ENCODE measurements at places on chromosomes 6 and 20.

- no peak for DNase-seq
Measured at GRCh38 chr20:13322621-13323020, 101.5 kb downstream of the ISM1 start.

GRCh38 chr6:45816674-45817297 is 198.9 kb downstream of the CLIC5 start:
- DNase-seq: no peak

- DNase-seq: no peak
Measured at GRCh38 chr6:1382883-1383728, 6.3 kb upstream of the FOXF2 start.

GRCh38 chr6:86529635-86530034 is 407.7 kb upstream of the HTR1E start:
- no peak for DNase-seq

DNA sequence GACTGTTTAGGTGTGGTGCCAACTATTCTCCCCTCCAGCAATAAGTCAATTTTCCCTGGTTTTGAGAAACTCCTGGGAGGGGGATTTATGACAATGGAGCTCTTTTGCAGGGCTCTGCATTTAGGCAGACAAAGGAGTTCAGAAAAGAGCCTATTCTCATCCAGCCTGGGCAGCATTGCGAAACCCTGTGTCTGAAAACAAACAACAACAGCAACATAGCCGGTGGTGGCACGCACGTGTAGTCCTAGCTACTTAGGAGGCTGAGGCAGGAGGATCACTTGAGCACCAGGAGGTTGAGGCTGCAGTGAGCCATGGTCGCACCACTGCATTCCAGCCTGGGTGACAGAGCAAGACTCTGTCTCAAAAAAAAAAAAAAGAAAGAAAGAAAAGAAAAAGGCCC is 6.4 kb downstream of the CLPS start:
- DNase-seq: no peak

- DNase-seq: no peak
Measured at GRCh38 chr20:63745961-63746731, 6.6 kb downstream of the SLC2A4RG start.

DNA sequence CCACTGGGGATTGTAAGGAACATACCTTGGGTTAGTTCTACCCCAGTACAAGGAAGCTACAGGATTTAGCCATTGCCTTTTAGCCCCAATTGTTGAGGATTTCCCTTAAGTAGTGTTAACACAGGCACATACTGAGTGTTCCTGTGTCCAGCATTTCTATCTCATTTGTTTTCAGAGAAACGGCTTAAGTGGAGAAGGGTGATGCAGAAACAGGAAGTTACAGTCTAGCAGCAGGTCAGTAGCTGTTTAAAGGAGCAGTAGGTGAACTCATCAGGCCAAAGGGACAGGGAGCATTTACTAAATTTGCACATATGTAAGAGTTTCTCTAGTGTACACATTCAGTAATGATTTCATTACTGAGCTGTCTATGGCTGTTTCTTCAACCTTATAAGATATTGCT is 644.2 kb upstream of the GJE1 start:
- DNase-seq: no peak

- DNase-seq: no peak
Measured at GRCh38 chr6:112100561-112100960, 13.2 kb downstream of the FAM229B start.

GRCh38 chr20:38979842-38980241 is 17.7 kb downstream of the DHX35 start:
- DNase-seq: no peak

- DNase-seq: no peak
Measured at GRCh38 chr20:33351696-33352095, 49.6 kb downstream of the CDK5RAP1 start.

GRCh38 chr6:112909781-112910180 is 562.7 kb downstream of the RFPL4B start:
- DNase-seq: no peak

GRCh38 chr6:139800837-139801236 is 426.4 kb upstream of the CITED2 start:
- no peak for DNase-seq
